Activated T-helper 2 cell treated with anti-CD3 and anti-CD28 coated beads, Interferon-gamma antibody, Interleukin-2, Interleukin-4, amounts not matched to agents 10 μg/mL and 5 μg/mL and 100 μg/mL, durations not matched to agents 14 hours and 24 hours and 36 hours (primary cell): ENCODE measurements at places on chromosomes 1 and 21.
A peak's percentile ranks its signal among the peaks of the same experiment; 100 is the strongest.

- H3K4me1 ChIP-seq: peaks cover 7% of the 10 kb centered on the region
- no peak overlapping the region for H3K4me3 ChIP-seq
- H3K36me3 ChIP-seq: no peaks in the 10 kb centered on the region
- DNase-seq: no peak
- no peaks in the 10 kb centered on the region for H3K27me3 ChIP-seq
Measured at GRCh38 chr1:21902026-21903012, 34.8 kb downstream of the HSPG2 start.

GRCh38 chr1:230422221-230422981 lies 3.7 kb downstream of the PGBD5 start:
- peaks cover 49% of the 10 kb centered on the region for H3K27me3 ChIP-seq
- H3K27ac ChIP-seq: no peak overlapping the region
- no peak overlapping the region for H3K4me3 ChIP-seq
- no peak for DNase-seq
- no peaks in the 10 kb centered on the region for H3K36me3 ChIP-seq

- H3K27ac ChIP-seq: no peak overlapping the region
- no peaks in the 10 kb centered on the region for H3K27me3 ChIP-seq
- H3K4me3 ChIP-seq: no peak overlapping the region
- DNase-seq: no peak
- H3K36me3 ChIP-seq: no peaks in the 10 kb centered on the region
- H3K4me1 ChIP-seq: peaks cover 9% of the 10 kb centered on the region
Measured at GRCh38 chr1:43314233-43314632, 13.5 kb downstream of the TIE1 start.

DNA sequence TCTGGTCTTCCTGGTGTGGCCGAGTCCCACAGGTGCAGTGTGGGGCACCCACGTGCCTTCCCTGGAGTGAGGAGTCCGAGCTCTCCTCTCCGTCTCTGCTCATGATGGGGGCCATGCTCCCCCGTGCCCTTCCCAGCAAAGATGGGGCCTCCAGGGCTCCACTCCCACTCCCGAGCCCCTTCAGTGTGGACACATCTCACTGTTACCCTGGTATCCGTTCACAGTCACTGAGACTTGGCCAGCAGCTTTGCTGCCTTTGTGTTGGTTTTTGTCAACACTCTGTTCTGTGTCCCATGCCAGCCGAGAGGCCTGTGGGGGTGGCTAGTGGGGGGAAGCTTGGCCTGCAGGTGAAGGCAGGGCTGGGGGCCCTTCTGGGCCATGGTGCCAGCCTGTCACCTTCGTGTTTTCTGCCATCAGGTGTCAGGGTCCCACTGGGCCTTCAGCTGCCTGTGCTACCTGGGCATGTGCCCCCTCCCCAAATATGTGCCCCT lies 46.9 kb upstream of the POFUT2 start:
- H3K4me3 ChIP-seq: no peak overlapping the region
- H3K27ac ChIP-seq: no peak overlapping the region
- no peak for DNase-seq
- H3K4me1 ChIP-seq: no peaks in the 10 kb centered on the region
- no peaks in the 10 kb centered on the region for H3K36me3 ChIP-seq

GRCh38 chr1:167107456-167107855 lies 13.6 kb downstream of the STYXL2 start:
- H3K36me3 ChIP-seq: peaks cover 5% of the 10 kb centered on the region
- no peak overlapping the region for H3K27ac ChIP-seq
- peaks cover 57% of the 10 kb centered on the region for H3K4me1 ChIP-seq
- H3K27me3 ChIP-seq: no peaks in the 10 kb centered on the region
- DNase-seq: no peak

DNA sequence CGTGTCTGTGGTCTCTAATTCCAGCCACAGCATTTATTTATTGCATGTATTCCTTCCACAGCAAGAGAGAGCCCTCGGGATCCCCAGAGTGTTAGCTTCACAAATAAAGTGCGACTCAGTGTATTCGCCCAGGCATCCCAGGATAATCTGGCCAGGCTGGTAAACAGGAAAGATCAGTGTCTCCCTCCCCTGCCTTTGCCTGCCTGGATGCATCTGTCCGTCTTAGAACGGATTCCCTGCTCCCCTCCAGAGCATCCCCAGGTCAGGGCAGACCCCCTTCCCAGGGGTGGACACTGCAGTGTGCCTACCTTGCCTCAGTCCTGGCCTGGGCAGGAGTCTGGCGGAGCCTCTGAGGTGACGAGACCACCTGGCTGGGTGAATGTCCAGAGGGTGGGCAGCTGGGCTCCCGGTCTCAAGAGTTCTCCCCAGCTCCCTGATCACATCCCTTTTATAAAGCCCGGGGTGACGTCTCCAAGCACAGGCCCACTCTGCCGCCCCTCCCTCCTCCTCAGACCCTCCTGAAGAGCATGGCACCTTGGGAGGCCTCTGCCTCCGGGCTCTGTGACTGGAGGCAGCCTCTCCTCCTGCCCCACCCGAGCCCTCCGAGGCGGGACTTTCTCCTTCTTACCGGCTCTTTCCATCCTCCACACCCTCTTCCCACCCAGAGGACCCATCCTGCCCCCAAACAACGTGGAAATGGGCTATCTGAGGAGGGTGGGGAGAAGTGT lies at the start of gene KISS1:
KISS1 (minus strand) TSS at position 424 of the 728 bp plus-strand sequence. CDS start 3,615 bp downstream, outside the sequence.
- no peak for DNase-seq
- peaks cover 12% of the 10 kb centered on the region for H3K27me3 ChIP-seq
- no peaks in the 10 kb centered on the region for H3K4me1 ChIP-seq
- no peak within 1 kb of the TSS for H3K4me3 ChIP-seq

DNA sequence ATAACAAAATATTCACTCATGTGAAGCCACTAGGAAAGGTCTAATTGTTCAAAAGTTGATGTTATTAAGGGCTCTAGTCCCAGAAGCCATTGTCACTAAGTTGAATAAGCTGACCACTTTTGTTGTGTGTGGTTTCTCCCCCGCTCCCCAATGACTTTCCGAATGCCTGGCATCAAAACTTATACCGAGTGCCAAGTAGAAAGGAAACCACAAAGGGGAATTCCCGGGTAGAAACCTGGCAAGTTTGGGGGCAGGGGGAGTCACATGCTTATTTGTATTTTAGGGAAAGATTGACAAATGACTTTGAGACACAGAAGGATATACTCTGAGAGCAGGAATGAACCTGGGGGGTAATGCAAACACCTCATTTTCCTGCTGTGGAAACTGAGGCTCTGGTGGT lies 154.1 kb downstream of the TGFBR3 start:
- H3K4me1 ChIP-seq: peaks cover 59% of the 10 kb centered on the region
- DNase-seq: no peak
- peak overlapping the region; percentile 5 for H3K4me3 ChIP-seq
- no peaks in the 10 kb centered on the region for H3K27me3 ChIP-seq

- peak within 1 kb of the TSS; percentile 98 for H3K4me3 ChIP-seq
- peaks cover 51% of the 10 kb centered on the region for H3K36me3 ChIP-seq
- H3K4me1 ChIP-seq: peaks cover 31% of the 10 kb centered on the region
- H3K27ac ChIP-seq: peak within 1 kb of the TSS; percentile 96
Measured at GRCh38 chr1:92298573-92299476, at the start of the genes GLMN and RPAP2. GLMN (minus strand) TSS chr1:92298987; CDS start chr1:92297999, 988 bp downstream. RPAP2 (plus strand) TSS chr1:92299059; CDS start chr1:92299074, 15 bp downstream.

- H3K4me1 ChIP-seq: peaks cover 9% of the 10 kb centered on the region
- peaks cover 7% of the 10 kb centered on the region for H3K27me3 ChIP-seq
- H3K27ac ChIP-seq: peak overlapping the region; percentile 16
- peak overlapping the region; percentile 62 for H3K4me3 ChIP-seq
- no peak for DNase-seq
- no peaks in the 10 kb centered on the region for H3K36me3 ChIP-seq
Measured at GRCh38 chr1:223143537-223144248, 645 bp upstream of the TLR5 start.

DNA sequence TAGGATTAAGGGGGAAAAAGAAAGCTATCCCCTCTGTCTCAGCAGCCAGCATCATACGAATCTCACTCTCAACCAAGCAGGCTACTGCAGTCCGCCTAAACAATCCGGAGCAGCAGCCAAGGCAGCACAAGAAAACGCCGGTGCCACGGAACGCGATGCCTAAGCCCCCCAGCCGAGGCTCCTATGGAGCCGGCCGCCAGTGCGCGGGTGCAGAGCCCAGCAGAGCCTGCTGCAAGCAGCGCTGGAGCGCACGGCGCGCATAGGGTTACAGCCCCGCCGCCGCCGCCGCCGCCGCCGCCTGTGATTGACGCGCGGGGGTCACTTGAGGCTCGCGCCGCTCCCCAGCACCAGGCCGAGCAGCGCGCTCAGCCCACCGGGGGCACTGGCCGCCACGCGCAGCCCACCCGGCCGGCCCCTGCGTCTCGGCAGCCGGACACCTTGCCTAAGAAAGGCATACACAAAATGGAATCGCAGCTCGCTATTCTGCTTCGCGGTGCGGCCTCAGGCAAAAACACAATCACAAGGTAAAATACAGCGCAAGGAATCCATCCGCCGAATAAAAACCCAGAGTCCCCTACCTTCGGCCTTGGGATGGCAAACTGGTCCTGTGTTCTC lies 780 bp downstream of the HIVEP3 start:
- peaks cover 2% of the 10 kb centered on the region for H3K36me3 ChIP-seq
- H3K27ac ChIP-seq: no peak overlapping the region
- peak; percentile 35 for DNase-seq
- H3K27me3 ChIP-seq: peaks cover 17% of the 10 kb centered on the region
- H3K4me3 ChIP-seq: peak overlapping the region; percentile 73
- H3K4me1 ChIP-seq: peaks cover 69% of the 10 kb centered on the region

GRCh38 chr21:44897326-44898010 lies 23.2 kb downstream of the ITGB2 start:
- H3K27ac ChIP-seq: no peak overlapping the region
- peaks cover 4% of the 10 kb centered on the region for H3K4me1 ChIP-seq
- peaks cover 51% of the 10 kb centered on the region for H3K36me3 ChIP-seq
- H3K27me3 ChIP-seq: no peaks in the 10 kb centered on the region

DNA sequence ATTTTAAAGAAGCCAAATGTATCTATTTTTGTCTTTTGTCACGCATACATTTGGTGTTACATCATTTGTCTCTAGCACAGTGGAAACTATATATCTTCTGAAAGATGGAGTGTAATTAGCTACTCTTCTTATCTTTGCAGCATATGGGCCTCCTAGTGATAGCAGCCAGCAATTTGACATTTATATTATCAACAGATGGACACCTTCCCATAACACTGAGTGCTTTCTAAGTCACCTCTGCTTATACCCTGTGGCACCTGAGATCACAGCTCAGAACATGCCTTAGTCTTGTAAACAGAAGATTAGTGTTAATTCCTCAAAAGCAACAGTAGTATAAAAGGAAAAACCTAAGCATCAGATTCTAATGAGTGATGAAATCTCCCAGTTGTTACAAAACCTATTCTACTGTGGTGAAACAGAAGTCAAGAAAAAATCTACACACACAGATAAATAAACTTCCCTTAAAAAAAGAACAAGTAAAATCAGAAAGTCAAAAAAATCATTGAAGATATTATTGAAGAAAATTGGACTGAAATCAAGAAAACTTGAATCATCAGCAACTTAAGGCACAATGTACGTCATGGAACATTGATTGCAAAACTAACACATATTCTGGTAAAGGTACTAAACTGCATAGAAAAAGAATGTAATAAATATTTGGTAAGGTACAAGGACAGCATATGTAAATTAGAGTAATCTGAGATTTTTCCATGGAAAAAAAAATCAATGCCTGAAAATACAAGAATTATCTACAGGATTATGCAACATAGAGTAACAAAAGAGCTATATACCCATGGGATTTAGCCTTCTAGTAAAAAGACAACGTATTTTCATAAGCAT lies 61.7 kb downstream of the KCNT2 start:
- no peaks in the 10 kb centered on the region for H3K36me3 ChIP-seq
- no peak overlapping the region for H3K27ac ChIP-seq
- no peaks in the 10 kb centered on the region for H3K4me1 ChIP-seq
- no peak for DNase-seq

GRCh38 chr1:70887936-70888335 lies 159.7 kb downstream of the PTGER3 start:
- H3K27ac ChIP-seq: no peak overlapping the region
- H3K4me3 ChIP-seq: no peak overlapping the region
- no peaks in the 10 kb centered on the region for H3K36me3 ChIP-seq
- no peak for DNase-seq
- H3K27me3 ChIP-seq: peaks cover 30% of the 10 kb centered on the region

- H3K27me3 ChIP-seq: peaks cover 37% of the 10 kb centered on the region
- H3K4me1 ChIP-seq: peaks cover 11% of the 10 kb centered on the region
- H3K36me3 ChIP-seq: peaks cover 8% of the 10 kb centered on the region
- H3K27ac ChIP-seq: no peak overlapping the region
- H3K4me3 ChIP-seq: peak overlapping the region; percentile 72
- DNase-seq: no peak
Measured at GRCh38 chr1:20731057-20731991, 1.2 kb downstream of the SH2D5 start.

GRCh38 chr21:37281579-37281978 lies 14.4 kb upstream of the VPS26C start:
- H3K4me3 ChIP-seq: no peak overlapping the region
- H3K4me1 ChIP-seq: peaks cover 2% of the 10 kb centered on the region
- DNase-seq: no peak
- peaks cover 3% of the 10 kb centered on the region for H3K27me3 ChIP-seq
- no peak overlapping the region for H3K27ac ChIP-seq

- H3K36me3 ChIP-seq: no peaks in the 10 kb centered on the region
- H3K4me1 ChIP-seq: no peaks in the 10 kb centered on the region
- no peak overlapping the region for H3K4me3 ChIP-seq
- no peaks in the 10 kb centered on the region for H3K27me3 ChIP-seq
- DNase-seq: no peak
Measured at GRCh38 chr1:87219141-87219540, 109.5 kb upstream of the LMO4 start.

DNA sequence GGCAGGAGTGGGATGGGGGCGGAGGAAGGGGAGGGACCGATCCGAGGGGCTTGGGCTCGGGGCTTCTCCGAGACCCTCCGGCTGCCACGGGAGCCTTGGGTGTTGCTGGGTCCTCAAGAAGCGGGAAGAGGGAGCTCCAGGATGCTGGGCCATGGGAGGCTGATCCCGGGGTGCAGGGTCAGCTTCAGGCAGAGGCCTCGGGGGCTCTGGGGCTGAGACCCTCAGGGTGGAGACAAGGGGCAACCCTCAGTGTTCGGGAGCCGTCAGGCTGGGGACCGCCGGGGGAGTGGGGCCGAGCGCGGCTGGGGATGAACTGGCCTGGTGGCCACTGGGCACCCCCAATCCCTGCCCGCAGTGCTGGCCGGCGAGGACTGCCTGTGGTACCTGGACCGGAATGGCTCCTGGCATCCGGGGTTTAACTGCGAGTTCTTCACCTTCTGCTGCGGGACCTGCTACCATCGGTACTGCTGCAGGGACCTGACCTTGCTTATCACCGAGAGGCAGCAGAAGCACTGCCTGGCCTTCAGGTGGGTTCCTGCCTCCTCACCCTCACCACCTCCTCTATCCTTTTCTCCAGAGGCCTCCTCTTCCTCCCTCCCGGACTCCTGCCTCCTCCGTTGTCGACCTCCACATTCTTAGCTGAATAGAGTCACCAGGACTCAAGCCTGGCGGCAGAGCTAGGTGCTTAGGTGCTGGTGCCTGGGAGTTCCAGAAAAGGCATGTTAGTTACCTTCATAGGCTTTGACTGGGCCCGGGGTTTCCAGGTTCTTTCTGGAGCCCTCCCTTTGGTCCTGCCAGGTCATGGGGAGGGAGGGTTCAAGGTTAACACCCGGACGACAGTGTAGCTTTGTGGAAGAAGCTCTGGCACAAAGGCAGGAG lies 631 bp downstream of the SHISA4 start:
- no peak overlapping the region for H3K27ac ChIP-seq
- peak overlapping the region; percentile 70 for H3K4me3 ChIP-seq
- H3K27me3 ChIP-seq: peaks cover 47% of the 10 kb centered on the region
- peaks cover 3% of the 10 kb centered on the region for H3K36me3 ChIP-seq
- H3K4me1 ChIP-seq: peaks cover 1% of the 10 kb centered on the region
